ENCODE measurements at places on chromosomes 11 and 22. TPM values are rescaled to one million over a fixed set of nuclear protein-coding genes. Genes with fewer than 3 reads are reported as not detected.

The CFAP68 gene
- 21.1 TPM for total RNA-seq

The RASSF7 gene
- 75.8 TPM for total RNA-seq

The ARHGAP8 gene
- total RNA-seq: 24.0 TPM

The CPSF7 gene
- total RNA-seq: 29.7 TPM

The WT1 gene
- 0.24 TPM for total RNA-seq

GRCh38 chr11:87137711-87138110 is 100.0 kb downstream of the TMEM135 start:
- H3K27ac ChIP-seq: peak overlapping the region; percentile 15
- H3K36me3 ChIP-seq: no peaks in the 10 kb centered on the region
- no peaks in the 10 kb centered on the region for H3K27me3 ChIP-seq

GRCh38 chr22:32866953-32867352 is 65.4 kb downstream of the TIMP3 start:
- DNase-seq: no peak
- no peak overlapping the region for H3K27ac ChIP-seq
- H3K4me3 ChIP-seq: no peak overlapping the region
- H3K27me3 ChIP-seq: no peaks in the 10 kb centered on the region

GRCh38 chr11:76669901-76670484 is 554 bp downstream of the LRRC32 start:
- no peaks in the 10 kb centered on the region for H3K4me1 ChIP-seq
- H3K36me3 ChIP-seq: no peaks in the 10 kb centered on the region
- H3K4me3 ChIP-seq: peak overlapping the region; percentile 85
- peaks cover 4% of the 10 kb centered on the region for H3K27me3 ChIP-seq
- peak; percentile 67 for DNase-seq

- no peaks in the 10 kb centered on the region for H3K36me3 ChIP-seq
- no peak overlapping the region for H3K4me3 ChIP-seq
- peak; percentile 13 for DNase-seq
- no peaks in the 10 kb centered on the region for H3K27me3 ChIP-seq
- H3K27ac ChIP-seq: peak overlapping the region; percentile 47
- H3K4me1 ChIP-seq: peaks cover 13% of the 10 kb centered on the region
Observed at GRCh38 chr11:26777372-26777808, 55.5 kb upstream of the SLC5A12 start.

GRCh38 chr22:39852799-39853198 is 40.8 kb downstream of the ENTHD1 start:
- DNase-seq: no peak
- H3K27me3 ChIP-seq: no peaks in the 10 kb centered on the region
- H3K4me3 ChIP-seq: no peak overlapping the region
- no peak overlapping the region for H3K27ac ChIP-seq
- no peaks in the 10 kb centered on the region for H3K36me3 ChIP-seq

- H3K27me3 ChIP-seq: no peaks in the 10 kb centered on the region
- no peaks in the 10 kb centered on the region for H3K36me3 ChIP-seq
- H3K4me3 ChIP-seq: no peak overlapping the region
- DNase-seq: no peak
- H3K27ac ChIP-seq: no peak overlapping the region
Observed at GRCh38 chr22:24435861-24436371, 8.5 kb downstream of the ADORA2A start.

- no peak for DNase-seq
- no peaks in the 10 kb centered on the region for H3K27me3 ChIP-seq
- H3K4me1 ChIP-seq: no peaks in the 10 kb centered on the region
- no peak overlapping the region for H3K4me3 ChIP-seq
Observed at GRCh38 chr11:133905677-133906156, 51.1 kb downstream of the IGSF9B start.

GRCh38 chr11:115159207-115159606 is 345.0 kb downstream of the CADM1 start:
- no peak for DNase-seq
- no peaks in the 10 kb centered on the region for H3K36me3 ChIP-seq
- H3K27ac ChIP-seq: no peak overlapping the region
- H3K4me3 ChIP-seq: no peak overlapping the region
- H3K27me3 ChIP-seq: peaks cover 8% of the 10 kb centered on the region

Data from hepatocyte (in vitro differentiated cells).